Substantia nigra (tissue), 51 donors: ENCODE measurements at places on chromosomes 4 and X.
A peak's percentile ranks its signal among the peaks of the same experiment; 100 is the strongest.

- DNase-seq = peak; percentile 69
Measured at GRCh38 chrX:100768679-100769338, 36.9 kb upstream of the SYTL4 start.

DNA sequence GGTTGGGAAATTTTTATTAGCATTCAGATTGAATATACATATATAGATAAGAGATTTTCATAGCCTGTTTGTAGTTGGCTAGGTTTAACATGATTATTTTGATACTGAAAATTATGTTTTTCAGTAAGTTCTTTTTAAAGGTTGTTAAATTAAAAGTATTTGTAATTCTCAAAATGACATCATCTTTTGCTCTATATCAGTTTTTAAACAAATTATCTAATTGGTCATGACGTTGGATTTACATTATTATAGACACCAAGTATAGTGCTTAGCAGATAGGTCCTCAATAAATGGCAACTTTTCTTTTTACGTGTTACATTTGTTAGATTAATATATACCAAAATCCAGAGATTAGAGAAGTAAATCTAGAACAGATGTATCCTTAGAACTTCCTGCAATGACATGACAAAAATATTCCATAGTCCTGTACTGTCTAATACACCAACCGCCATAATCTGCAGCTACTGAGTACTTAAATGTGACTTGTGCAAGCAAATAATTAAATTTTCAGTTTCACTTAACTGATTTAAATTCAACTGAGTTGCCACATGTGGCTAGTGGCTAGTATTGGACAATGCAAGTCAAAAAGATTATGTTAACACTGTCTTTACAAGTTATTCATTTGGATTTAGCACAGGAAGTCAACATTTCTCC lies 1613.1 kb upstream of the TENM3 start:
- no peak for DNase-seq

DNA sequence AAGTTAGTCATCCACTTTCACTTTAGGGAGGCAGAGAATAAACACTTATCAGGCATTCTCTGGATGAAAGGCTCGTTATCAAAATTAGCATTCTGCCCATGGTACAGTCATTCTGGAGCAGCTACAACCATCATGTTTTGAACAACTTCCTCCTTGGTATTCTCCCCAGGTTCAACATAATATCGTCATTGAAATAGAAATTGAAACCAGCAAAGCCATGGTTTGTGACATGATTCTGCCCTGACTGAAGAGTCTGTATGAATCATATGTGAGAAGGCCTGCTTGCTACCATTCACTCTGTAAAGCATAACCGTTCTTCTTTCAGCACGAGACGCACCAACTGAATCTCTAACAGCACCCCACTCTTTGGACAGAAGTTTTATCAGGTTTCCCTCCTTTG lies 127.5 kb upstream of the RADX start:
- no peak for DNase-seq

DNA sequence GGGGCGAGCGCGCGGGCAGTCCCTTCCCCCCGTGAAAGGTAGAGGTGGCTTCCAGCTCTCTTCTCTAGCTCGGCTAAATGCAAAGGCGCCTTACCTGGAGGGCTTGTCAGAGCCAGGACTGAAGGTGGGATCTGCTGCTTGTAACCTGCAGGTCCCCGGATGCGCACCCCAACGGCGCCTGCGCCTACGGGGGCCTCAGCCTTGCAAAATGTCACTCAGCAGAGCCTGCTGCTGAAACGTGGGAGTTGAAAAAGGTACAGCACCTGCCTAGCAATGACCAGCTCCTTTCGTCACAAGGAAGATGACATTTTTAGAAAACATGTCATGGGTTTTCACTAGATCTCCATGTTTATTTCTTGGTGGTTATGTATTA lies 583 bp downstream of the ABHD18 start:
- no peak for DNase-seq

DNA sequence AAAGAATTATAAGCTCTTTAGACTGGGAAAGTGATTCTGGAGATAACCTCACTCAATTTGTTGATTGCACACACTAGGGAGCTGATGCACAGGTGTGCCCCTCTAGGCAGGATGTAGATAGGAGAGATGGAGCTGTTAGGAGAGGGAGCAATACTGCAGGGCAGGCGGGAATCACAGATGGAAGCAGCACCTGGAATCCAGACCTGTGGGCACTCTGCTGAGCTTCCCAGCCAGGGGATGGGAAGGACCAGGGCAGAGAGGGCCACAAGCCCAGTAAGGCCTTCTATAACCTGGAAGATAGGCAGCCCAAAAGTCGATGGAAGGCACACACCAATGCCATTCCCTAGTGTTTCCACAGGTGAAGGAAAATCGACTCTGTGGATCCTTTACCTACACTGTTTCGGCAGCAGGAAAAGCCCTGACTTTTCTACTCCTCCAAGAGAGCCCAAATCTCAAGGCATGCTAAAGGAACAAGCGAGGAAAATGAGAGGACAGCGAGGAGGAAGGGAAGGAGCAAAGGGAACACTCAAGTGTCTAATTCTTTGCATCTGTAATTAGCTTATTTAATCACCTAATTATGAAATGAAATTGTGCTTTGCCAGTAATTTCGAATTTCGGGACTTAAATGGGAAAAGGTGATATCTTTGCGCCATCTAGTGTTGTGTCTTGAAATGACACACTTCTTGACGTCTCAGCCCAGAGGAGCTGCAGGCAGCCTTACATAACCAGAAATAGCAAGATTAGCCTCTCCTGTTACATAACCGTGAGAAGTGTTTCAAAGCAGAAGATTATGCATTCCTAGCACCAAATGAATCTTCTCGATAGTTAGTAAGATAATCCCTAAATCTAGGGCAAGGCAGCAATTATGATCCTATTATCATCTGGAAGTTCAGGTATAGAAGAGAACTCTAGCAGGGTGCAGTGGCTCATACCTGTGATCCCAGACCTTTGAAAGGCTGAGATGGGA lies 31.0 kb upstream of the TLR3 start:
- no peak for DNase-seq

GRCh38 chrX:9166584-9166944 lies 132.6 kb upstream of the FAM9B start:
- no peak for DNase-seq

GRCh38 chrX:83966347-83966746 lies 105.4 kb downstream of the CYLC1 start:
- no peak for DNase-seq

- DNase-seq = no peak
Measured at GRCh38 chr4:153143527-153144348, 60.5 kb upstream of the TRIM2 start.

DNA sequence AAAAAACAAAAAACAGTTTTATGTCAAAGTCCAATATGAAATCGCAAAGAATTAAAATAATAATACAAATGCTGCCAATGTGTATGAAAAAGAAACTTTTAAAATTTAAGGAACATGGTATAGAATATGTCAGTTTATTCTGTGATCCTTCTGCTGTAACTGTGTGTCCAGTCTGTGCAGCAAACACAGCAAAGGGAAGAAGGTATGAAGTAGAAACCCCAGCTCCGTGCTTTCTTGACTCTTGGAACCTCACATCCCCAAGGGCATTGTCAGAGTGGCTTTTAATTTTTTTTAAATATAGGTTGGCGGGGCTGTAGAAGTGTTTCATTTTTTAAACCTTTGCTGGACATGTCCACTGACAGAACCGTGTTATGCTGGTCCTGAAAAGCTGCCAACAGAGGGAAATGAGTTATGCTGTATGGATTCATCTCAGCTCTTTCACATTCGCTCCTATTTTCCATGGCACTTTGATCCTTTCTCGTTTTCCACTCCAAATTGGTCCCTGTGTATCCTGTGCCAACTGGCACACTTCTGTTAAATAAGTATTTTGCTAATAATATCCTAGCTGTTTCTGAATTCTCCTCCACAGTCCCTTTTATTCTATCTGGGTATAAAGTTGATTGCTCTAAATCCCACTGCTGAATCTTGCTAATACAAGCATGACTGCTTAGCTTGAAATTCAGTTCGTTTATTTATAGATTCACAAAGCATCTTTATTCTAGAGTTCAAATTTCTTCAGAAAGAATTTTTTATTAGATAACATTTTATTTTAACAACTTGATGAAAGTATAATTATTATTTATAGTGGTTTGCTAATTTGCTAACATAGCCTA lies 127.0 kb upstream of the DDIT4L start:
- no peak for DNase-seq

DNA sequence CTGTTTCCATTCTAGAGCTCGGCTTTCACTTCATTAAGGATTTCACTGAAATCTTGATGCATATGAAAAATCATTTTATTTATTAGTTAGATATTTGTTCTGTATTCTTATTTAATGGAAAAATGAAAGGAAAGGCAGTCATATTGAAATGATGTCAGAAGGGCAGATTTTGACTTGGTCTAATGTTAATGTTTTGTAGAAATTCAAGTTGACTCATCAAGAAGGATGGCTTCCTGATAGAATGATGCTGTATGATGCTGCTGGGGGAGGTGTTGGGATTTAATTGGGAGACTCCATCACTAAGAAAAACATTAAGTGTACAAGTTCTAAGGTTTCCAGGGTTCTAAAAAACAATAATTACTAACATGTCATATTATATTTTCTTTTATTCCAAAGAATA lies 204.8 kb downstream of the PDGFC start:
- no peak for DNase-seq

DNA sequence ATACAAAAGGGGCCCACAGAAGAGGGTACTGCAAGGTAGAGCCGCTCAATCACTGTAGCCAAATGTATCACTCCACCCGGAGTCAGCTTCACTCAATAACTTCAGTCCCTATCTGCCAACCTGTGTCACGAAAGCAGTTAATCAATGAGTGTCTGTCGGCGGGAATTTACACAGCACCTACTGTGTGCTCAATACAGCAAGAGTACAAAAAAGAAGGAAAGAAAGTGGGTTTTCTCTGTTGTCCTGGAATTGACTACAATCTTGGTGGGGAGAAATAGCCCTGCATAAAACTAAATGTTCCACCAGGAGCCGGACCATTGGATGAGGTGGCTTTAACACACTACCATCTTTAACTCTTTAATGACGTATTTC lies 780 bp upstream of the NKRF start:
- DNase-seq = no peak

GRCh38 chr4:159944477-159944876 lies 841.6 kb downstream of the RAPGEF2 start:
- no peak for DNase-seq

- DNase-seq = no peak
Measured at GRCh38 chr4:60344908-60345307, 855.2 kb upstream of the ADGRL3 start.

GRCh38 chr4:22398671-22399070 lies 117.2 kb downstream of the ADGRA3 start:
- no peak for DNase-seq
